Left kidney (tissue), 8 donors: ENCODE measurements at places on chromosomes 2 and 18.
A peak's percentile ranks its signal among the peaks of the same experiment; 100 is the strongest.

DNA sequence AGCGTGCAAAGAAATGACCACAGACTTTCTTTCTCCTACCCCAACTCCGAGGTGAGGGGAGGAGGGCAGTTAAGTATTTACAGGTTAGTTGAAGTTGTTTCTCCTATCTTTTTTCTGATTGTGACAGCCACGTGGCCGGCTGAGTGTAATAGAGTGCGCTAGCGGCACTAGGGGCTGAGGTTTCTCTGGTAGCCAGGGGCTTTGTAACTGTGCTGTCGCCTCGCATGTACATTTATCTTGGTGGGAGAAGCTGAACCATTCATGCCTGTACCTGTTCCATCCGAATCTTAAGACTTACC lies 214.1 kb upstream of the STON1 start:
- DNase-seq, result peak; percentile 35

DNA sequence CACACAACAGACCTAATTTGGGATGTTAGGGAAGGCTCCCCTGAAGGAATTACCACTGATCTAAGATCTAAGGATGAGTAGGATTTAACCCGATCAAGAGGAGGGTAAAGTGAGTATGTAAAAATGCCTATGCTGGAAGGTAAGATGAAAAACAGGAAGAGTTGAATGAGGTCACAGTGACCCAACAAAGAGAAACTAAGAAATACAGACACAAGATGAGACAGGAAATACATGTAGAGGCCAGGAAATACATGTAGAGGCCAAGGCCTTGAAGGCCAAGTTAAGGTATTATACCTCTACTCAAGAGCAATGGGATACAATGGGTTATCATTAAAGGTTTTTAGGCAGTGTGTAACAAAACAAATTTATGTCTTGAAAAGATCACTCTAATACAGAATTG lies 131.6 kb upstream of the TANK start:
- no peak for DNase-seq

DNA sequence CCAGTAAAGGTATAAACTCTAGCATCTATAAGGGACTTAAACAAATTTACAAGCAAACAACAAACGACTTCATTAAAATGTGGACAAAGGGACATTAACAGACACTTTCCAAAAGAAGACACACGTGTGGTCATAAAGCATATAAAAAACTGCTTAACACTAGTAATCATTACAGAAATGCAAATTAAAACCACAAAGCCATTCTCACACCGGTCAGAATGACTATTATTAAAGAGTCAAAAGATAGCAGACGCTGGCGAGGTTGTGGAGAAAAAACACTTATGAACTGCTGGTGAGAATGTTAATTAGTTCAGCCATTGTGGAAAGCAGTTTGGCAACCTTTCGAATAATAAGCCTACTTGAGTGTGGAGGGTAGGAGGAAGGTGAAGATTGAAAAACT lies 217.1 kb upstream of the DLGAP1 start:
- DNase-seq, result no peak

DNA sequence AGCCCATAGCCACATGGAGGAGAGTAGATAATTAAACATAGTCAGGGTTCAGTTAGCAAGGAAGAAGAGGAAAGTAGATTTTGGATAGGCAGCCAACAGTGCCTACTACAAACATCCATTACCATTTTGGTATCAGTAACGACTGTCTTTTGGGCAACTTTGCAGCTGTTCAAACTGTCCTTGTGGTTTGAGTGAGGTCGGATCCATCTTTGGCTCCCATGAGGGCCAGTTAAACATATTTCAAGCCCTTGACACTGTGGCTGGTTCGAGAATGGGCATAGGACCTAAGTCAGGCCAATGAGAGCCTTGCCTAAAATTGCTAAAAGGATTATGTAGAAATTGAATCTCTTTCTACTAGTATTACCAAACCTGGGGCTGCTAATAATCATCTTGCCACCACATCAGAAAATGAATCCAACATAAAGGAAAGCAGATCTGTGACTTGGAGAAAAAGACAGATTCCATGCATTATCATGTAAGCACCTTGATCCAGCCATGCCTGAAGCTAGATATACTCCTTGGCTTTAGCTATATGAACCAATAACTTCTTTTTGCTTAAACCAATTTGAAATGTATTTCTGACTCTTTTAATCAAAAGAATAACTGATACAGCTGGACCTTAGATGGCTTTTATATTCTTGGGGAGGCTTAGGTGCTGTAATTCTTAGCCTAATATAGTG lies 75.0 kb upstream of the STAM2 start:
- no peak for DNase-seq

DNA sequence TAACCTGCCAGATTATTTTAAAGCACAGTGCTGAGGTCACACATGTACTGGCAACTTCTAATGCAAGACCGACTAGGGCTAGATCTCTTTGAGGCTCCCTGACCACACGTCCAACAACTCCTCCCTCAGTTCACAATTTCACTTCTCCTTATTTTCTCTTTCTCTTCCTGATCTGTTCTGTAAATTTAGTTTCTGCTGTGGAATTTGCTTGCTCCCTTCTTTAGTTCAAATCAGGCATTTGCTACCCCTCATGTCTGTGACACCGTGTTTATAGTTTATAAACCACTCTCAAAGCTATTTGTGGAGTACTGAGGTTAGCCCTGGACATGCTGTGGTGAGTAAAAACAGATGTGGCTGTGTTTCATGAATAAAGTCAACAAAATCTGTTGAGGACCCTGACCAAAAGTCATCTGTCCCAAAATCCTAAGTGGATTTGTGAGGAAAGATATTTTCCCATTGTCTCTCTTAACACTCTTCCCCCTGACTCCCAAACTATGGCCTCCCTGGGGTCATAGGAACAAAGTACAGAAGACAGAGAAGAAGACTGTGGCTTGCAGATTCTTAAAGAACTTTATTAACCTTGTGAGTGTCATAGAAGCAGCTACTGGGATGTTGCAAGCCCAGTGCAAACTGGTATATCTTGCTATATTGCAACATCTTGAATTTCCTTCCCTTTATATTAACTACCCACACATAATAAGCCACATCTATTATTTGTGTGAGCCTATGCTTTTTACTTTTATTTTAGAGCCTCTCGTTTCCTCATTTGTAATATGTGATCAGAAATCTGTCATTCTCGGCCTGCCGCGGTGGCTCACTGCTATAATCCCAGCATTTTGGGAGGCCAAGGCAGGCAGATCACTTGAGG lies 3.5 kb upstream of the NAGK start:
- no peak for DNase-seq

GRCh38 chr18:45976566-45976965 lies 9.4 kb upstream of the EPG5 start:
- DNase-seq, result no peak

DNA sequence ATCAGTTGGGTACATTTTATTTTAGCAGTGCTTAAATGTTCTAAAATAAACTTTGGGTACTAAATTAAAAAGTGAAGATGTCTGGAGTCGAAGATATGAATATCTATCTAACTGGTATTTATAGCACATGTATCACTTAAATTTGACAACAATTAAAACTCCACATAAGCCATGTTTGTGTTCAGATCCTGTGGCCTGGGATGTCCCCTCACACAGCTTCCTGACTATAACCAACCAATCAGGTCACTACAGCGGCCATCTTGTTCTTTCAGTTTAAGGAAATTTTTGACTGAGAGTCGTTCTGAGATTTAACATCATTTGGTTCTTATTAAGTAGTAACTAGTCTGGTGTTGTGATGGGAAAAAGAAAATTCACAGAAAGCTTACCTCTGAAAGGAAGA lies 170.7 kb upstream of the NRP2 start:
- no peak for DNase-seq

GRCh38 chr18:79547413-79548076 lies 132.1 kb upstream of the CTDP1 start:
- DNase-seq, result no peak

DNA sequence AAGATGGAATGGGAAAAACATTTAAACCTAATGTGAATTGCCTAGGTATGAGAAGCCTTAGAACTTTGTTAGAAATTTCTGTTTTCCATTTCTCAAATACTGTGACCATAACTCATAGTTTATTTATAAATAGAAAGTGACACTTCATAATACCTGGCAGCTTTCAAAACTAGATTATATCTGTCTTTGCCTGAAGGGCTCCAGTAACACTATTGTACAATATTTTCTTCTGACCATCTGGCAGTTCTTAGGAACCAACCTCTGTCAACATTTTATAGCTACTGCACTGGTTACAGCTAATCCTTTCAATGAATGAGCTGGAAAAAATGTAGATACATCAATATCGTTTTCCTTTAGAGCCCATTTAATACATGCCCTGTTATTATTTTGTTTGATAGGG lies 237.4 kb downstream of the CAMKMT start:
- no peak for DNase-seq
